Left ventricle myocardium superior (tissue), 1 donor: ENCODE measurements at places on chromosomes 4 and X. TPM values are rescaled to one million over a fixed set of nuclear protein-coding genes. Genes with fewer than 3 reads are reported as not detected.

GRCh38 chrX:128599632-128600031 lies 547.4 kb upstream of the ACTRT1 start:
- DNase-seq = no peak

GRCh38 chr4:153260132-153260531 lies 55.9 kb downstream of the TRIM2 start:
- DNase-seq = no peak

DNA sequence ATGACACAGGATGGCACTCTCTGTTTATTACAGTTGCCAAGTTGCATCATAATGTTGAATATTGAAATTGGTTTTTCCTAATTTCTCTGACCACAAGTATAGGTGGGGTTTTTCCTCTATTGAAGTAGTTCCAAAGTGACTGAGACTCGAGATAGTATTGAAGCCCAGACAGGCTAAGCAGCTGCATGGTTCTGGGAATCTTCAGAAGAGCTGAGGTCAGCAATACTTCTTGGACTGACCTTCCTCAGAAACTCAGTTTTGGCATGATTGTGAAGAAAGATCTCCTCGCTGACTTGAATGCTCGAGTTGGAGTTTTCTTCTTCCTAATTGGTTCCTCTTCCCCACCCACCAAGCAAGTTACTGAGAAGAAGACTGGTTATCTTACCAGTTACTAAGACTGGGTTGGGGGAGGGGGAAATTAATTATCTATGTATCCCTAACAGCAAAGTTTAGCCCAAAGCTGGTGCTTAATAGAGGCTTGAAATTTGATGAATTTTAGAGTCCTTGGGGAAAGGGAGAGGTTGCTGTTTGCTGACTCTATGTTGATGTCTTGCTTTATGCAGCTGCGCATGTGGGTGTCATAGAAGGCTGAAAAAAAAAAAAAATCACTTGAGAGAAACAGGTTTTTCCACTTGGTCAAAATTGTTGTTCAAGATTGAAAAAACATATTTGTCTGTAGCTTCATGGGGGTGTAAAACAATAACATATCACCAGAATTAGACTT lies 91.1 kb downstream of the P2RY10 start:
- no peak for DNase-seq

- DNase-seq = no peak
Measured at GRCh38 chr4:157246964-157247363, 26.4 kb downstream of the GRIA2 start.

- no peak for DNase-seq
Measured at GRCh38 chr4:64230709-64231310, 178.4 kb downstream of the TECRL start.

- no peak for DNase-seq
Measured at GRCh38 chr4:126268106-126268505, 953.4 kb downstream of the FAT4 start.

GRCh38 chr4:26345565-26345938 lies 24.7 kb downstream of the RBPJ start:
- DNase-seq = no peak

- DNase-seq = no peak
Measured at GRCh38 chr4:10072420-10073017, 44.1 kb downstream of the WDR1 start.

DNA sequence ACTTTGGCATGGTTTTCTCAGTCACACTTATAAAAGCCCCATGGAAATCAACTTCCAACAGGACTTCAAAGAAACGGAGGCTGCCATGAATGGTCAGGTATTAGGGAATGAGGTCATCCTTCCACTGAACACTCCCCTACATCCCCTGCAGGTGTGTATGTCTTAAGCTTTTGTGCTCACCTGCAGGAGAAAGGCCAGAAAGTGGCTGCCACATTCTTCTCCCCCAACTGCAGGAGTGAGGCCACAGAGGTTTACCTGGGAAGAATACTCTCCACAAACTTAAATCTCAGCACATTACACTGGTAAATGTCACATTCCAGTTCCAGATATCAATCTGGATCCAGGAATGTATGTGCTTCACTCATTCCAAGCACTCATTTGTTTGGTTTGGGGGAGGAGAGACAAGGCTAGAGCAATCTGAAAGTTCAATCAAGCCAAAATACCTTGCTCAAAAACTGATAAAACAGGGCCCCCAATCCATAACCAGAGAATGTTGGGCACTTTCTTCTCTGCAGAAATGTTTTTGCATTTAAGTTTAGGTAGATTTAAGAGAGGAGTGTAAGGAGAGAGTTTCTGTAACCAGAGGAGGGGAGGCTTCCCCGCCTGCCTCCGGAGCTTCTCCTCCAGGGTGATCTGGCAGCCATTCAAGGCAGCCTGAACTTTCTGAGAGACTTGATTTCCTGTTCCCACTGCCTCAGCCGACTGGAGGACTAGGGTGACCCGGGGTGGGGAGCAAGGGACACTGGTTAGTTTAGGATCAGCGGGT lies 15.4 kb downstream of the FAM9C start:
- peak; percentile 56 for DNase-seq

GRCh38 chr4:97016186-97016907 lies 1126.9 kb downstream of the STPG2 start:
- DNase-seq = no peak

- DNase-seq = no peak
Measured at GRCh38 chrX:71621603-71622002, 3.3 kb upstream of the CXCR3 start.

- DNase-seq = no peak
Measured at GRCh38 chrX:68992821-68993397, 164.1 kb downstream of the EFNB1 start.

GRCh38 chr4:145507636-145508035 lies 26.0 kb downstream of the SMAD1 start:
- no peak for DNase-seq

DNA sequence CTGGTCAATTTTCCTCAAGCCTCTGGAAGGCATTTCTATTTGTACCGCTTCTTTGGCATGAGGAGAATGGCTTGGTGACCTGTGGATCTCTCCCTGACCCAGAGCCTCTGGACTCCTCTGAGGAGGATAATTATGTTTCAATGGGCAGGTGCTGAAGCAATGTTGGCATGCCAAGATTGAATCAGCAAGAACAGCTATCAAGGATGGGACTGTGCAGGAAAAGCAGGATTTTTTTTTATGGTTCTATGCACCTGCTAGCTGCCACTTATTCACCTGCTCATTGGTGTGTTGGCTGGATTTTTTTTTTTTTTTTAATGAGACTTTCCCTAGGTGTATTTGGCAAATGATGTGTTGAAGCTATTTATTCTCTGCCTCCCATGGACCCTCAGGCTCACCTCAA lies 821.2 kb downstream of the RPA4 start:
- no peak for DNase-seq

- no peak for DNase-seq
Measured at GRCh38 chrX:21781976-21782375, 24.1 kb upstream of the SMPX start.

GRCh38 chr4:38759113-38759789 lies 23.5 kb downstream of the TLR10 start:
- peak; percentile 52 for DNase-seq

DNA sequence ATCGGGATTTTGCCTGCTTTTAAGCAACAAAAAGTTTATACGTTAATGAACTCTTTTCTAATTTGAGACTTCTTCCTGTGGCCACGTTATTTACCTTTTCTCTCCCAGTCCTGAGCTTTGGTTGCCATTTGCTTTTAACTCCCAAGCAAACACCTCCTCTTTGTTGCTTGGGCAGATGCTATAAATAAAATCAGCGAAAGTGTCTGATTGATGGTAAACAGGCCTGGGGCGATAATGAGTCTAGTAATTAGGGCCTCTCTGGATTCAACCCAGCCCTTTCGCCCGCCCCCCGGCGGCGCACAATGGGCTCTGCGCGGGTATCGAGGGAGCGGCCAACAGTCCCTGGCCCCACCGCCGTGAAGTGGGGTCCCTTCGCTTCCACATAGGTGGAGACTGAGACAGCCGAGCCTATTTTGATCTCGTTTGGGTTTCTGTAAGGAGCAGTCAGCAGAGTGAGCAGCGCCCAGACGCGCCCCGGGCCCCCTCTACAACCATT lies 790 bp downstream of the CLGN start:
- peak; percentile 73 for DNase-seq

DNA sequence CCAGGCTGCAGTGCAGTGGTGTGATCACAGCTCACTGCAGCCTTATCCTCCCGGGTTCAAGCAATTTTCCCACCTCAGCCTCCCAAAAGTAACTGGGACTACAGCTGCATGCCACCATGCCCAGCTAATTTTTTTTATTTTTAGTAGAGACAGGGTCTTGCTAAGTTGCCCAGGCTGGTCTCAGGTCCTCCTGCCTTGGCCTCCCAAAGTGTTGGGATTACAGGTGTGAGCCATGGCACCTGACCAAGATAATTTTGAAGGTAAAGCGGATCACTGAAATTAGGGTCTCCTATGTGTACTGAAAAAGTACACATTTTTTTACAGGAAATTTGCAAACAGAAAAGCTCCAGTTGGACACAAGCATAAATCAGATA lies 4.8 kb downstream of the SAT1 start:
- DNase-seq = no peak

DNA sequence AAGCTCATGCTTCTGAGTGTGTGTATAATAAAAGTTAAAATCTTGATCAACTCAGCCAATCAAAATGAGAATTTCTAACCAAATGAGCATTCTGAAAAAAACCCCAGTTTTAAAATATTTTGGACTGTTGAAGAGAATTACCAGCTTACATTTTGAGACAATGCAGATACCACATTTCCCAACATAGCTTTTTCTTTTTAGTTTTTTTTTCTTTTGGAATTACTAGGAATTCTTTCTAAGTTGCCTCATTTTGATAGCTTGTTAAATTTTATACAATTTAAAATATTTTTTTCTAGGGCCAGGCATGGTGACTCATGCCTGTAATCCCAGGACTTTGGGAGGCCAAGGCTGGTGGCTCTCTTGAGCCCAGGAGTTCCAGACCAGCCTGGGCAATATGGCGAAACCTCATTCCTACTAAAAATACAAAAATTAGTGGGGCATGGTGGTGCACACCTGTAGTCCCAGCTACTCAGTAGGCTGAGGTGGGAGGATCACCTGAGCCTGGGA lies 2.2 kb downstream of the RP2 start:
- DNase-seq = no peak

DNA sequence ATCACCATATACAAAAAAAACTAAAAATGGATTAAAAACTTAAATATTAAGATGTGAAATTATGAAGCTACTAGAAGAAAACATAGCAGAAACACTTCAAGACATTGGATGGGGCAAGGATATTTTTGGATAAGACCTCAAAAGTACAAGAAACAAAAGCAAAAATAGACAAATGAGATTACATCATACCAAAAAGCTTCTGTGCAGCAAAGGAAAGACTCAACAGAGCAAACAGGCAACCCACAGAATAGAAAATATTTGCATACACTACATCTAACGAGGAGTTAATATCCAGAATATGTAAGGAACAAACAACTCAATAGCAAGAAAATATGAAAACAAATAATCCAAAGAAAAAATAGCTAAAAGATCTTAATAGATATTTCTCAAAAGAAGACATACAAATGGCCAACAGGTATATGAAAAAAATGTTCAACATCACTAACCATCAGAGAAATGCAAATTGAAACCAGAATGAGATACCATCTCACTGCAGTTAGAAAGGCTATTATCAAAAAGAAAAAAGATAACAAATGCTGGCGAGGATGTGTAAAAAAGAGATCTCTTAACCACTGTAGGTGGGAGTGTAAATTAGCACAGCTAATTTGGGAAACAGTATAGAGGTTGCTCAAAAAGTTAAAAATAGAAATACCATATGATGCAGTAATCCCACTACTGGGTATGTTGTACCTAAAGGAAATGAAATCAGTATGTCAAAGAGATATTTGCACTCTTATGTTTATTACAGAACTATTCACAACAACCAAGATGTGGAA lies 17.8 kb upstream of the LRCH2 start:
- DNase-seq = no peak

DNA sequence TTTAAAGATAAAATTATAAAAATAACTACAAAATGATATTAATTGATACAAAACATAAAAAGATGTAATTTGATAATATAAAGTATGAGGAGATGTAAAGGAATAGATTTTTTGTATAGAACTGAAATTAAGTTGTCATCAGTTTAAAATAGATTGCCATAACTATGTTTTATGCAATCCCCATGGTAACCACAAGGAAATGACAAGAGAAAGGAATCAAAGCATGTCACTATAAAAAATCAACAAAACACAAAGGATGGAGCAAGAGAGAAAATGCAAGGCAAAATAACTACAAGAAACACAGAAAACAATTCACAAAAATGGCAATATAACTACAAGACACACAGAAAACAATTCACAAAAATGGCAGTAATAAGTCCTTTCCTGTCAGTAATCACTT lies 27.0 kb upstream of the GUCY2F start:
- DNase-seq = no peak

GRCh38 chr4:104722467-104722866 lies 227.8 kb upstream of the CXXC4 start:
- DNase-seq = no peak

- no peak for DNase-seq
Measured at GRCh38 chr4:89434364-89434988, 126.9 kb upstream of the GPRIN3 start.

UGT2B17 gene
- total RNA-seq = not detected

IL9R gene
- total RNA-seq = not detected

RGN gene
- total RNA-seq = 18.7 TPM

TBC1D8B gene
- total RNA-seq = 1.6 TPM

NDNF gene
- total RNA-seq = 9.0 TPM

HDX gene
- 0.99 TPM for total RNA-seq

TLR10 gene
- total RNA-seq = not detected

SRPX gene
- 45.2 TPM for total RNA-seq

REELD1 gene
- total RNA-seq = not detected

PSAPL1 gene
- not detected for total RNA-seq

LEF1 gene
- 0.47 TPM for total RNA-seq

ZAR1 gene
- not detected for total RNA-seq

ANXA10 gene
- total RNA-seq = not detected

ARHGAP6 gene
- total RNA-seq = 2.8 TPM

FGF2 gene
- total RNA-seq = 5.2 TPM

CNKSR2 gene
- 0.55 TPM for total RNA-seq

GPR34 gene
- total RNA-seq = 8.6 TPM
